SJCRH30 (cell line): ENCODE measurements at places on chromosomes 1 and 21.

DNA sequence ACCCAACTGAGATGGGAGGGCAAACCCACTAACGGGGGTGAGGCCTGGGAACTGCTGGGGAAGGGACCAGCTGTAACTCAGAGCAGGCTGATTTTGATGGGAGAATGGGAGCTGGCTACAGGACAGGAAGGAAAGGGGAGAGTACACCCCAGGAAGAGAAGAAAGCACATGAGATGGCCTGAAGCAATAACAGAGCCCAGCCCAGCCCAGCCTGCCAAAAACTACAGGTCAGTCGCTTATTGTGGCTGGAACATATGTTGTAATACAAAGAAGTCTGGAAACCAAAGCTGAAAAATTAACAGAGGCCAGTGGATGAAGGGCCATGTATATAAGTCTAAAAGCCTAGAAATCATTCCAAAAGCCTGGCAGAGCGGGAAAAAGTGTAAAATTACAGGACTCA is 1.6 kb downstream of the ITLN2 start:
- no peaks in the 10 kb centered on the region for H3K27me3 ChIP-seq
- H3K36me3 ChIP-seq, result no peaks in the 10 kb centered on the region
- H3K4me1 ChIP-seq, result no peaks in the 10 kb centered on the region
- DNase-seq, result no peak
- no peak overlapping the region for H3K27ac ChIP-seq

- H3K27ac ChIP-seq, result no peak overlapping the region
- H3K36me3 ChIP-seq, result no peaks in the 10 kb centered on the region
- H3K4me1 ChIP-seq, result peaks cover 25% of the 10 kb centered on the region
- H3K27me3 ChIP-seq, result no peaks in the 10 kb centered on the region
Observed at GRCh38 chr1:12436817-12437599, 181.0 kb downstream of the DHRS3 start.

DNA sequence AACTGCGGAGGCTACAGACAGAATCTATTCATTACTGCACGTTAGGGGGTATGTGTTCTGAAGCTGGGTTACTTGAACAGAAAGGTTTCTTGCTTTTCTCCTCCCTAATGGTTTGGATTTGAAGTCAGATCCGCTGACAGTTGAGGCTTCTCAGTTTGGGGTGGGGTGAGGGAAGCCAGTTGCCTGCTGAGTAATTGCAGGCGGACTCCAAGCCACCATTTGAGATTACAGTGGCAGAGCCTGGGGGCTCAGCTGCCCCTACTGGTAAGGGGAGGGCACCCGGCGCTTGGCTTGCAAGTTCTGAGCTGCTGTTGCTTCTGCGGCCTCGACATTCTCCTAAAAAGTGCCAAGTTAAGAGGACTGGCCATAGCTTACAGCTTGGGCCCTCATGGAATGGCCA is 2.0 kb downstream of the GRHL3 start:
- H3K4me3 ChIP-seq, result no peak overlapping the region
- H3K36me3 ChIP-seq, result no peaks in the 10 kb centered on the region
- 0 out of 2 replicates have a peak, but pooled peaks cover 7% of the 10 kb centered on the region for H3K4me1 ChIP-seq
- H3K27ac ChIP-seq, result no peak overlapping the region
- peaks cover 40% of the 10 kb centered on the region for H3K27me3 ChIP-seq
- no peak for DNase-seq

- H3K27ac ChIP-seq, result no peak overlapping the region
Observed at GRCh38 chr1:101435831-101436511, 199.2 kb downstream of the S1PR1 start.

GRCh38 chr1:192867180-192867579 is 58.3 kb downstream of the RGS2 start:
- no peak overlapping the region for H3K4me3 ChIP-seq
- H3K36me3 ChIP-seq, result no peaks in the 10 kb centered on the region
- H3K27ac ChIP-seq, result no peak overlapping the region
- H3K4me1 ChIP-seq, result no peaks in the 10 kb centered on the region

- H3K4me1 ChIP-seq, result peaks cover 9% of the 10 kb centered on the region
- no peak for DNase-seq
- H3K27ac ChIP-seq, result no peak overlapping the region
- no peaks in the 10 kb centered on the region for H3K27me3 ChIP-seq
- no peaks in the 10 kb centered on the region for H3K36me3 ChIP-seq
- no peak overlapping the region for H3K4me3 ChIP-seq
Observed at GRCh38 chr1:168317309-168317708, 36.6 kb downstream of the TBX19 start.

DNA sequence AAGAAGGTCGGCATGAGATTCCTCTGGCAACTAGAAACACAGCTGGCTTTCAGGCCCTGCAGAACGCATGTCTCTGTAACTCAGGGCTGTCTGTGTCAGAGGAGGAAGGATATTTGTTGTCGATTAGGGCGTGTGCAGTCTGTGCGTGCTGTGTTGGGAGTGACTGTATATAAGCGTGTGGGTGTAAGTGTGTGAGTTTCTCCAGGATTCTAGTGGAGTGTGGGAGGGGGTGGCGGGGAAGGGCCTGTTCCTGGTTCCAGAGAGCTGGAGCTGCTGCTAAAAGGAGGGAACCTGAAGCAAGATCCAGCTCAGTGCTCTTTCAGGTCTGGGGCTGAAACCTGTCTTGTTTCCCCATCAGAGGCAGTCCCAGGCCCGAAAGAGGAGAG is 74.3 kb downstream of the SLC16A1 start:
- peak overlapping the region; percentile 81 for H3K27ac ChIP-seq
- peaks cover 19% of the 10 kb centered on the region for H3K4me1 ChIP-seq
- no peaks in the 10 kb centered on the region for H3K27me3 ChIP-seq
- no peak overlapping the region for H3K4me3 ChIP-seq

DNA sequence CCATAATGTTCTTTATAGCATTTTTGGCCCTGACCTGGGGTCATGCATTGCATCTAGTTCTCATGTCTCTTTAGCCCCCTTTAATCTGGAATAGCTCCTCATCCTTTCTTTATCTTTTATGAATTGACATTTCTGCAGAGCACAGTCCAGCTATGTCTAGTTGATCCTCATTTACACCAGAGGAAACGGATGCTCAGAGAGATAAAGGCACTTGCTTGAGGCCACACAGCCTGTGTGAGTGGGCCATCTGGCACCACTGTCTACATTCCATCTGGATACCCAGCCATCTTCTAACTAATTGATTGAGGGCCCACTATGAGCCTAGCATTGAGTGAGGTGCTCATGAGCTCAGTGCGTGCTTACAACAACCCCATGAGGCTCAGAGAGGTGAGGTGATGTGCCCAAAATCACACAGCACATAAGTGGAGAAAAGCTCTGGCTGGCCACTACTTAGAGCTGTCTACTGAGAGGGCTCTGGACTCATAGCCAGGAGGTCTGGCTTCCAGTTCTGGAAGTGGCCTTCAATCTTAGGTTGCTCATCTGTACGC is 3.5 kb downstream of the HPCA start:
- no peaks in the 10 kb centered on the region; the same call in none of the 2 replicates for H3K27me3 ChIP-seq
- no peak overlapping the region for H3K27ac ChIP-seq
- no peak overlapping the region for H3K4me3 ChIP-seq
- H3K4me1 ChIP-seq, result no peaks in the 10 kb centered on the region
- H3K36me3 ChIP-seq, result no peaks in the 10 kb centered on the region

GRCh38 chr1:30877205-30877912 is 31.2 kb downstream of the SDC3 start:
- no peak for DNase-seq
- no peaks in the 10 kb centered on the region for H3K27me3 ChIP-seq
- H3K36me3 ChIP-seq, result peaks cover 58% of the 10 kb centered on the region
- no peak overlapping the region for H3K4me3 ChIP-seq
- H3K4me1 ChIP-seq, result peaks cover 47% of the 10 kb centered on the region
- no peak overlapping the region; the same call in 1 of the 2 replicates for H3K27ac ChIP-seq

- peaks cover 34% of the 10 kb centered on the region for H3K36me3 ChIP-seq
- no peaks in the 10 kb centered on the region for H3K27me3 ChIP-seq
- H3K4me1 ChIP-seq, result no peaks in the 10 kb centered on the region
- no peak for DNase-seq
Observed at GRCh38 chr1:161817176-161817730, 51.1 kb downstream of the ATF6 start.

DNA sequence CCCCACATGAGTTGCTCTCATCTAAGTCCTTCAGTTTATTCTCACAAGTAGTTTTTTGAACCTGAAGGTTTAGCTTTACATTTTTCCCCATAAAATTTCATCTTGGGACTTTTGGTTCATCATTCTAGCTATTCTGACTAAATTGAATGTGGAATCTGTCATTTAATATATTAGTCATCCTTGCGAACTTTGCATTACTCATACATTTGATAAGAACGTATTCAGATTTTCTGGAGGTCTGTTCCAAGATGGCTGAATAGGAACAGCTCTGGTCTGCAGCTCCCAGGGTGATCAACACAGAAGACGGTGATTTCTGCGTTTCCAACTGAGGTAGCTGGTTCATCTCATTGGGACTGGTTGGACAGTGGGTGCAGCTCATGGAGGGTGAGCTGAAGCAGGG is 59.8 kb upstream of the CSF1 start:
- no peaks in the 10 kb centered on the region for H3K4me1 ChIP-seq
- no peak overlapping the region for H3K4me3 ChIP-seq
- no peak overlapping the region for H3K27ac ChIP-seq
- H3K36me3 ChIP-seq, result no peaks in the 10 kb centered on the region
- no peaks in the 10 kb centered on the region; the same call in 1 of the 2 replicates for H3K27me3 ChIP-seq

DNA sequence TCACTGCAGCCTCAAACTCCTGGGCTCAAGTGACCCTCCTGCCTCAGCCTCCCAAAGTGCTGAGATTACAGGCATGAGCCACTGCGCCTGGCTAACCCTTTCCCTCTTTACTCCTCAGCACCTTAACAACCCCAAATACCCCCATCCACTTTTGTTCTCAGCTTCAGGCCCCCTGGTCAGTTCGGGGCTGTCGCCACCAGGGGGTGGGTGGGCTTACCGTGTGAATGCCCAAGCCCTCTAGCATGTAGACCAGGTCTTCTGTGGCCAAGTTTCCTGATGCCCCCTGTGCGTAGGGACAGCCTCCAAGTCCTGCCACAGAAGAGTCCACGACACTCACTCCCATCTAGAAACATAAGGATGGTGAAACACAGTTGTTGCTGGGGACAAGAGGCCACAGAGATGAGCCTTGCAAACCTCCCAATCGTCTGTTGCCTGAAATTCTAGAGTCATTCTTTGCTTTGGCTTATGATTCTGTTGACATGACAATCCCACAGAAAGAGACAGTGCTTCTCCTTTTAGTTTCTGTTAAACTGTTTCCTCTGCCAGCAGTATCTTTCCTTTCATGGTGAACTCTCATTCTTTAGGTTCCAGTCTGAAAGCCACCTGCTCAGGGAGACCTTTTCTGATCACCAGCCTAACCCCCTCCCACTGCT is 3.8 kb upstream of the GALE start:
- H3K27ac ChIP-seq, result no peak overlapping the region
- H3K4me1 ChIP-seq, result peaks cover 5% of the 10 kb centered on the region
- no peak overlapping the region for H3K4me3 ChIP-seq
- H3K27me3 ChIP-seq, result no peaks in the 10 kb centered on the region; the same call in 1 of the 2 replicates
- no peaks in the 10 kb centered on the region for H3K36me3 ChIP-seq

DNA sequence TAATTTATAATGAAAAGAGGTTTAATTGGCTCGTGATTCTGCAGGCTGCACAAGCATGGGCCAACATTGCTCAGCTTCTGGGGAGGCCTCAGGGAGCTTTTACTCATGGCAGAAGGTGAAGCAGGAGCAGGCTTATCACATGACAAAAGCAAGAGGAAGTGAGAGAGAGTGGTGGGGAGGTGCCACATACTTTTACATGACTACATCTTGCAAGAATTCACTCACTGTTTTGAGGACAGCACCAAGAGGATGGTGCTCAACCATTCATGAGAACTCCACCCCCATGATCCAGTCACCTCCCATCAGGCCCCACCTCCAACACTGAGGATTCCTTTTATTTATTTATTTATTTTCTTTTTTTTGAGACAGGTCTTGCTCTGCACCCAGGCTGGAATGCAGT is 5.5 kb upstream of the PLEKHM2 start:
- no peak overlapping the region for H3K4me3 ChIP-seq
- H3K36me3 ChIP-seq, result no peaks in the 10 kb centered on the region
- H3K27me3 ChIP-seq, result no peaks in the 10 kb centered on the region

DNA sequence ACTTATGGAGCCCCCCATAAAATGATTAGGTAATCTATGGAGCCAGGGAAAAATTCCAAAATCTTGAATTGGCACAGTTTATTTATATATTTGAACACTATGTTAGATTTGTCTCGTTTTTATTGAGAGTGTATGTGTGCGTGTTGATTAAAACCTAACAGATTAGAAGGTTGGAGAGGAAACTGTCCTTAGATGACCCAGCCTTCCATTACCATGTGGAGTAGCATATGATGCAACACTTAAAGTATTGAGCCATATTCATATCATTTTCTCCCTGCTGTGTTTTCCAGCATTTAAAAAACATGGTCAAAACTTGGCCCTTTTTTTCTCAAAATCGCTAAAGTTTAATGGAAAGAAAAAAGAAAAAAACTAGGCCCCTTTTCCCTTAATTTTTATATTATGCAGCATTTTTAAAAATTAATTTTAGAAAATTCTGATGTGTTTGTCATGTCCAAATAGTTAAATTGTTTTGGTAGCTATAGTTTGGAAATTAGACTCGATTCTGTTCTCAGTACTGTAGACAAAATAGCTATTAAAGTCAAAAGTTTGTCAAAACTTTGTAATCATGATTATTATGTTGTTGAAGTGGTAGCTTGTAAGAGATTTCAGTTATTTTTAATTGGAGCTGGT is 2.3 kb downstream of the LRRC8D start:
- H3K27ac ChIP-seq, result no peak overlapping the region
- DNase-seq, result no peak
- H3K4me3 ChIP-seq, result no peak overlapping the region
- no peaks in the 10 kb centered on the region for H3K4me1 ChIP-seq

- H3K27me3 ChIP-seq, result no peaks in the 10 kb centered on the region
- no peak overlapping the region for H3K4me3 ChIP-seq
- DNase-seq, result peak; percentile 23
Observed at GRCh38 chr1:218677026-218677425, 331.9 kb downstream of the TGFB2 start.

- DNase-seq, result no peak
- no peaks in the 10 kb centered on the region; the same call in 1 of the 2 replicates for H3K27me3 ChIP-seq
- H3K27ac ChIP-seq, result no peak overlapping the region
- H3K4me1 ChIP-seq, result no peaks in the 10 kb centered on the region
- H3K36me3 ChIP-seq, result no peaks in the 10 kb centered on the region
Observed at GRCh38 chr1:152444045-152444444, 30.0 kb upstream of the CRNN start.

DNA sequence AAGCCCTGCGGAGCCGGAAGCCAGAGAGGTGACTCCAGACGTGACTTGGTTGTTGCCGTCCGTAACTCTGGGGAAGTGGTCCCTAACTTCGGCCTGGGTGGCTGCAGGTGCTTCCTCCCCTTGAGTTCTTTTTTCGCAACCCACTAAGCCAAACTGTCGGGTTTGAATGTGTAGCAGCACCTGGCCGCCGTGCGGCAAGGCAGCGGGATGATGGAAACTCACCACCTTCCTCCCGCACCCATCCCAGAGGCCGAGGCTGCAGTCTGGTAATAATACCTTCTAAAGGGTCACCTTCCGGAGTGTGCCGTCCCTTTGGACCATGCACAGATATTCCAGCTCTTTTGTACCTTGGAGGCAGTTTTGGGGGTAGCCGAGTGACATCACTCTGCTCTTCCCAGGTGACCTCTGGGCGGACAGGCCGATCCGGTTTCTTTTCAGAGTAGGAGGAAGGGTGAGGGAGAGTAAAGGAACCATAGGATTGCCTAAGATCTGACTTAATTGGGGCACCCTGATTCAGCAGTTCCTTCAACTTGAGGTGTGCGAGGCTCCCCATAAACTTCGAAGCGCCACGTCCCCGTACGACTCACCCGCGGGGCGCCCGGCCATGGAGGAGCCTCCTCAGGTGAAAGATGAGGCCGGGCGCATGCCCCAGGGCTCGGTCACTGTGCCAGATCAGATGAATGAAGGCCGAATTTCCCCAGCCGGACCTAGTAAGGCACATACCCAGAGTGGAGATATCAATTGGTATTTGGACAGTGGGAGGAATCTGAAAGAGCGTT is 1.0 kb downstream of the KCNK1 start:
- no peak overlapping the region for H3K27ac ChIP-seq
- no peaks in the 10 kb centered on the region; the same call in 1 of the 2 replicates for H3K27me3 ChIP-seq
- no peaks in the 10 kb centered on the region for H3K36me3 ChIP-seq
- no peaks in the 10 kb centered on the region for H3K4me1 ChIP-seq
- H3K4me3 ChIP-seq, result no peak overlapping the region
